Cardiac muscle cell (in vitro differentiated cells and primary cell): ENCODE measurements at places on chromosomes 7 and 10. TPM values are rescaled to one million over a fixed set of nuclear protein-coding genes. Genes with fewer than 3 reads are reported as not detected.

TET1 gene
- total RNA-seq, result 21.0 and 34.8 TPM in 2 replicates

SPDYE16 gene
- 0.11 and 1.1 TPM in 2 replicates for total RNA-seq

AKR1C4 gene
- not detected in 2 replicates for total RNA-seq

SLC26A5 gene
- 0.11 and 0.15 TPM in 2 replicates for total RNA-seq

VAX1 gene
- not detected in 2 replicates for total RNA-seq

GHRHR gene
- total RNA-seq, result not detected in 2 replicates

MEIG1 gene
- total RNA-seq, result 1.2 TPM in 1 of 2 replicates, not detected in the other

ZPBP gene
- not detected in 2 replicates for total RNA-seq

NCAPG2 gene
- 6.2 and 14.0 TPM in 2 replicates for total RNA-seq

JAKMIP3 gene
- total RNA-seq, result 0.42 and 0.56 TPM in 2 replicates

TPK1 gene
- 3.5 and 5.9 TPM in 2 replicates for total RNA-seq

CAV1 gene
- total RNA-seq, result 0.69 and 3.5 TPM in 2 replicates

GRCh38 chr10:120432209-120432608 lies 24.8 kb upstream of the PLPP4 start:
- H3K4me1 ChIP-seq, result no peaks in the 10 kb centered on the region
- DNase-seq, result no peak
- no peak overlapping the region for H3K27ac ChIP-seq
- H3K27me3 ChIP-seq, result no peaks in the 10 kb centered on the region

- H3K4me1 ChIP-seq, result no peaks in the 10 kb centered on the region
- no peaks in the 10 kb centered on the region for H3K36me3 ChIP-seq
- H3K27ac ChIP-seq, result no peak overlapping the region
- DNase-seq, result no peak
- H3K4me3 ChIP-seq, result no peak overlapping the region
Observed at GRCh38 chr10:120990831-120991230, 139.7 kb downstream of the WDR11 start.

DNA sequence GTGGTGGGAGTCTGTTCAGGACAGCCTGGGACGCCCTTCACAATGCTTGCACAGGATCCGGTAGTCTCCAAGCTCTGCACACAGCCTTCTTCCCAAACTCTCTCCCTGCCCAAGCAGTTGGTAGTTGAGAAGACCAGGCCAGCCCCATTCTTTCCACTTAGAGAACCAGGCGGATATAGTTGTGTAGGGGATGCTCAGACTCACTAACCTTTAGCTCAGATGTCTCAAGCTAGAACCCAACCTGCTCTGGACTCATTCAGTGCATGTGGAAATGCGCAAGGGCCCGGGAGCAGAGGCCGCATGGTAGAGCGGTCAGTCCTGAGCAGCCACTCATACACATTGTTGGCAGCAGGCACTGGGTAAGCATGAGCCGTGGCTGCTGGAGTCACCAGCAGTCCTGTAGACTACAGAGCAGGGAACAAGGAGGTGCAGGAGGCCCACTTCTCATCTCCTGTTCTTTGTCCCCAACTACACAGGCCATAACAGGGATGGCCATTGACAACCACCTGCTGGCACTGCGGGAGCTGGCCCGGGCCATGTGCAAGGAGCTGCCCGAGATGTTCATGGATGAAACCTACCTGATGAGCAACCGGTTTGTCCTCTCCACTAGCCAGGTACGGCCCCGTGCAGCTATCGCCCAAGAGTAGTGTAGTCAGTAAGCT lies 17.2 kb upstream of the C10orf53 start:
- H3K36me3 ChIP-seq, result no peaks in the 10 kb centered on the region
- no peak overlapping the region for H3K4me3 ChIP-seq
- DNase-seq, result no peak
- peaks cover 17% of the 10 kb centered on the region for H3K27me3 ChIP-seq
- no peaks in the 10 kb centered on the region for H3K4me1 ChIP-seq
- no peak overlapping the region for H3K27ac ChIP-seq

- H3K36me3 ChIP-seq, result no peaks in the 10 kb centered on the region
- no peaks in the 10 kb centered on the region for H3K4me1 ChIP-seq
- H3K27ac ChIP-seq, result no peak overlapping the region
Observed at GRCh38 chr10:111200505-111201186, 123.8 kb downstream of the ADRA2A start.

- no peak overlapping the region for H3K27ac ChIP-seq
- no peak for DNase-seq
- H3K4me3 ChIP-seq, result no peak overlapping the region
- H3K4me1 ChIP-seq, result peaks cover 7% of the 10 kb centered on the region
- no peaks in the 10 kb centered on the region for H3K36me3 ChIP-seq
Observed at GRCh38 chr10:27457261-27457945, 46.7 kb upstream of the RAB18 start.

DNA sequence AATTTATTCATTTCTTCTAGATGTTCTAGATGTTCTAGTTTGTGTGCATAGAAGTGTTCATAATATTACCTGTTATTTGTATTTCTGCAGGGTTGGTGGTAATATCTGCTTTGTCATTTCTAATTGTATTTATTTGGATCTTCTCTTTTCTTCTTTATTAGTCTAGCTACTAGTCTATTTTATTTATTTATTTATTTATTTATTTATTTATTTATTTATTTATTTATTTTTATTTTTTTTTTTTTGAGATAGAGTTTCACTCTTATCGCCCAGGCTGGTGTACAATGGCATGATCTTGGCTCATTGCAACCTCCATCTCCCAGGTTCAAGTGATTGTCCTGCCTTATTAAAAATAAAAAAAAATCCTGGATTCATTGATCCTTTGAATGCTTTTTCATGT lies 114.8 kb upstream of the THSD7A start:
- no peak for DNase-seq
- no peaks in the 10 kb centered on the region for H3K27me3 ChIP-seq
- no peak overlapping the region for H3K27ac ChIP-seq
- H3K4me1 ChIP-seq, result no peaks in the 10 kb centered on the region
- no peak overlapping the region for H3K4me3 ChIP-seq
- H3K36me3 ChIP-seq, result no peaks in the 10 kb centered on the region

- H3K4me1 ChIP-seq, result peaks cover 16% of the 10 kb centered on the region
- H3K36me3 ChIP-seq, result no peaks in the 10 kb centered on the region
- DNase-seq, result no peak
- H3K27me3 ChIP-seq, result no peaks in the 10 kb centered on the region
- no peak overlapping the region for H3K4me3 ChIP-seq
- peak overlapping the region; percentile 66 for H3K27ac ChIP-seq
Observed at GRCh38 chr10:15485684-15486316, 114.7 kb upstream of the FAM171A1 start.

- H3K27me3 ChIP-seq, result peaks cover 23% of the 10 kb centered on the region
Observed at GRCh38 chr10:117617659-117618058, 75.1 kb downstream of the EMX2 start.
